ENCODE measurements at places on chromosomes 5 and 9. TPM values are rescaled to one million over a fixed set of nuclear protein-coding genes. Genes with fewer than 3 reads are reported as not detected.

CPLANE1 gene
- total RNA-seq = 9.3 TPM

DNA sequence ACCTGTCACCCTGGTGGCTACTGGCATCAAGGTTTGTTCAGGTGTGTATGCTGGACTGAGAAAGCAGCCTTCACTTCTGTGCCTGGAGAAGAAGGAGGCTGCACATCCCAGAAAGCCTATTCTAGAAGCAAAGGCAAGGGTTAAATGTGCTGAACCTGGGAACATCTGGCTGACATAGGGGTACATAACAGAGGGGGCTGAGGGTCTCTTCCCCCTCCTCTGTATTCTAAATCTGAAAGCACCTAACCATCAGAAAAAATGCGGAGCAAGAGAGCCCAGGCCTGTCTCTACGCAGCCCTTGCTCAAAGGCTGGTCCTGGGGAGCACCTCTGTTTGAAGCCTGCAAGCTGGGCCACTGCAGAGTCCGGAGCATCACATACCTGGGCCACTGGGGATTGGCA, 53.2 kb upstream of the FSTL4 start:
- DNase-seq = no peak

DNA sequence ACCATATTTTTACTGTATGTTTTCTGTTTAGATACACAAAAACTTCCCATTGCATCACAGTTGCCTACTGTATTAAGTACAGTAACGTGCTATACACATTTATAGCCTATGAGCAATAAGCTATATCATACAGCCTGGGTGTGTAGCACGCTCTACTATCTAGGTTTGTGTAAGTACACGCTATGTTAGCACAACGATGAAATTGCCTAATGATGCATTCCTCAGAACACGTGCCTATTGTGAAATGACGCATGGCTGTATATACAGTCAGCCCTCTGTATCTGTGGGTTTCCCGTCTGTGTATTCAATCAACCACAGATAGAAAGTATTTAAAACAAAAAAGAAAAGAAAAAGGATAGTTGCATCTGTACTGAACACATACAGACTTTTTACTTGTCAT, 64.2 kb downstream of the SGCD start:
- no peak for DNase-seq

GRCh38 chr9:755454-756381, 85.8 kb upstream of the DMRT1 start:
- DNase-seq = no peak

- DNase-seq = no peak
Observed at GRCh38 chr5:171874234-171874633, 88.6 kb downstream of the SMIM23 start.

- DNase-seq = peak; percentile 72
Observed at GRCh38 chr5:126369995-126370731, 53.0 kb upstream of the GRAMD2B start.

DNA sequence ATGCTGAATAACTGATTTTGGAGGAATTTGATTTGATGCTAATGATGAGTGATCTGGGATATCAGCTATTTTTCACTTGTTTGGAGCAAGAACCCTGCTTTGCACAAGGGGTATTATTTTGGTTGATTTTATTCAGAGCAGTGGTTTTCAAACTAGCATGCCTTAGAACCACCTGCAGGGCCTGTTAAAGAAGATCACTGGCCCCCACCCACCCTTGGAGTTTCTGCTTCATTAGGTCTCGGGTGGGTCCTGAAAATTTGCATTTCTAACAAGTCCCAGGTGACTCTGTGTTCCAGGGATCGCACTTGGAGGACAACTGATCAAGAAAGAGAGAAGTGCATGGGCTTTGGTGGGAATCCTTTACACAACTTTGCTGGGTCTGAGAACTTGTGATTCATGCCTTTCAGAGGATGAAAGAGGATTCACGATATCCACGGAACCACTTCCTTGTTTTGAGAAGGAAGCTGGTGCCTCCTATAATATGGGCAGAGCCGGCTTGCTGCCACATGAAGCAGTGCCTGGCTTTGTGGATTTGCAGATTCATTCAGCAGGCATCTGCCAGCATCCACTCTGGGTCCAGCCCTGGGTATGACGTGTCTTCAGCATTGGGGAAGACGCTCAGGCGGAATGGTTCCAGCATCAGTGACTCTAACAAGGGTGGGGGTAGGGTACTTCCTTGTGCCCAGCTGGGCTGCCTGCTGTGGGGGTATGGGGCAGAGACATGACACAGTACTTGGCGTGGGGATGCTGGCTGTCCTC, 106.6 kb upstream of the PITX1 start:
- no peak for DNase-seq
